Thyroid gland (tissue), 4 donors: ENCODE measurements at places on chromosomes 11 and 22.

GRCh38 chr11:88594274-88594950 is 256.9 kb upstream of the CTSC start:
- no peak for DNase-seq

- no peak for DNase-seq
These were observed 46.8 kb upstream of the KCNQ1OT1 start for GRCh38 chr11:2746401-2747247.

DNA sequence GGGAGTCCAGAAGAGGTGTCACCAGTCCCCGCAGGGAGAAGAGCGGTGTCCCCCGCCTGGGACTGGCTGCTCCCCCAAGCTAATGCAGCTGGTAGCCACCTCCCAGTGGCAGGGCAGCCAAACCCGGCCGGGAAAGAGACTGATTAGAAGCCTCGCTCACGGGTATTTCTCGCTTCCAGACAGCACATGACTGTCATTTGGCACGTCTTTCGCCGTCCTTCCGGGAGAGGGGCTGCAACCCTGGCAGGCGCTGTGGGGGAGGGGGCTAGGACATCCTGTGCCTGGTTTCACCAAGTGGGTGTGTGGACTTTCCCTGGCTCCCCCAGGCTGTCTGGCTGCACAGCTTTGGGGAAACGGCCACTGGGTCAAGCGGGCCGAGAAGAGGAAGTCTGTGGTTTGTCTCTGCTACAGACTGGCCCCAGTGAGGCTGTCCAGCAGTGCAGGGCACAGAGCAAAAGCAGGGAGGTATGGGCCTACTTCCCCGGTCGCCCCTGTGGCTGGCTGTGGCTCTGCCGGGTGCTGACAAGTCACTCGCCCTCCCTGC is 3.8 kb downstream of the CD81 start:
- DNase-seq, result peak; percentile 43

DNA sequence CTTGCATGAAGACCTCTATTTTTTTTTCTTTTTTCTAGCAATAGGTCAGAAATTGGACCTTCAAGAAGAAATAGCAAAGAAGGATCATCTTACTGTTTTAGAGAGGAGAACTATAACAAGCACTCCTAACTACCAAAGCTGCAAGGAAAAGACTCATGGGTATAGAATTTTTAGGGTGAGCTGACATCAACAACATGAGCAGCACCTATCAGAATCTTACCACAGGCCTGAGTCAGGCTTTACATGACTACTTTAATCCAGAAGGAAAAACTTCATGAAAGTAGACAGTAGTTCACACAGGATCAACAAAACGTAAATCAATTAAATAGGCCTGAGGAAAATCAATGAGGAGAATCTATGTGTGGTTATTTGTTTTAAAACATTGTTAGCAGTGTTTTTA is 130.5 kb downstream of the FAM76B start:
- no peak for DNase-seq

- DNase-seq, result no peak
These were observed 12.3 kb downstream of the CBX6 start for GRCh38 chr22:38859581-38860282.

DNA sequence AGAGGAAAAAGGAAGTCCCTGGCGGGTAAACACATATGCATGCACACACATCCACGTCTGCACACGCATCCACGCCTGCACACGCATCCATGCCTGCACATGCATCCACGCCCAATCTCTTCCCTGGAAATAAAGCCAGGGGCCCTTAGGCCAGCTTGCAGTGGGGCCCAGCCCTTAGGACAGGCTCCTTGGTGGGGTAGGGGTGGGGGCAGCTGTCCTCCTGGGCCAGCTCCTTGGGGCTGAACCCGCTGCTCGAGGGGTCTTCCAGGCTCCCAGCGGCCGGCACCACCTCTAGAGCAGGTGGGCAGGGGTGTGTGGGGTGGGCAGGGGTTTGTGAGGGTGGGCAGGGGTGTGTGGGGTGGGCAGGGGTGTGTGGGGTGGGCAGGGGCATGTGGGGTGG is 1.9 kb downstream of the C11orf21 start:
- no peak for DNase-seq
